NCI-H2081 (cell line): ENCODE measurements at places on chromosomes 12 and 14.

- no peak for DNase-seq
Observed at GRCh38 chr14:72383865-72384264, 451.6 kb downstream of the RGS6 start.

- no peak for DNase-seq
Observed at GRCh38 chr12:131208425-131208824, 254.7 kb downstream of the ADGRD1 start.

- DNase-seq, result no peak
Observed at GRCh38 chr12:91347481-91348214, 165.0 kb upstream of the DCN start.

GRCh38 chr14:50088731-50089130 lies 27.6 kb downstream of the VCPKMT start:
- no peak for DNase-seq

GRCh38 chr14:22972313-22972930 lies 9.9 kb downstream of the AJUBA start:
- DNase-seq, result no peak

GRCh38 chr12:113961921-113962710 lies 4.0 kb downstream of the RBM19 start:
- no peak for DNase-seq

GRCh38 chr12:89547101-89547500 lies 21.3 kb upstream of the POC1B start:
- DNase-seq, result no peak

GRCh38 chr14:75977582-75977943 lies 4.2 kb downstream of the TGFB3 start:
- DNase-seq, result no peak

DNA sequence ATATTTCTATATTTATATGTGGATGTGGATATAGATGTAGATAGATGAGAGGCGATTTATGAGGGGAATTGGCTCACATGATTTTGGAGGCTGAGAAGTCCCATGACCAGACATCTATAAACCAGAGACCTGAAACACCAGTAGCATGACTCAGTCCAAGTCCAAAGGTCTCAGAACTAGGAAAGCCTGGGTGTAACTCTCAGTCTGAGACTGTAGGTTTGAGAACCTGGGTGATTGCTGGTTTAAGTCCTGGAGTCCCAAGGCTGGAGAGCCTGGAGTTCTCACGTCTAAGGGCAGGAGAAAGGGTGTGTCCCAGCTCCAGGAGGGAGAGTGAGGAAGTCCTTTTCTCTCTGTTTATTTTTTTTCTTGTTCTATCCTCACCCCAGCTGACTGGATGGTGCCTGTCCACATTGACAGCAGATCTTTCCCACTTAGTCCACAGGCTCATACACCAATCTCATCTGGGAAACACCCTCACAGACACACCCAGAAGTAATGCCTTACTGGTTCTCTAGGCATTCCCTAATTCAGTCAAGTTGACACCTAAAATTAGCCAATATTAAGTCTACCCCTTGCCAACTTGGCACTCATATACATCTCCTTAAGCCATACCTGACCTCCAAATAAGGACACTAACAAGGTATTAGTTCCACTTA lies 45.4 kb downstream of the EMP1 start:
- peak; percentile 20 for DNase-seq

- DNase-seq, result peak; percentile 68
Observed at GRCh38 chr12:2783936-2784600, 10.7 kb upstream of the FKBP4 start.

- DNase-seq, result no peak
Observed at GRCh38 chr12:57579677-57580465, 11.1 kb upstream of the PIP4K2C start.

DNA sequence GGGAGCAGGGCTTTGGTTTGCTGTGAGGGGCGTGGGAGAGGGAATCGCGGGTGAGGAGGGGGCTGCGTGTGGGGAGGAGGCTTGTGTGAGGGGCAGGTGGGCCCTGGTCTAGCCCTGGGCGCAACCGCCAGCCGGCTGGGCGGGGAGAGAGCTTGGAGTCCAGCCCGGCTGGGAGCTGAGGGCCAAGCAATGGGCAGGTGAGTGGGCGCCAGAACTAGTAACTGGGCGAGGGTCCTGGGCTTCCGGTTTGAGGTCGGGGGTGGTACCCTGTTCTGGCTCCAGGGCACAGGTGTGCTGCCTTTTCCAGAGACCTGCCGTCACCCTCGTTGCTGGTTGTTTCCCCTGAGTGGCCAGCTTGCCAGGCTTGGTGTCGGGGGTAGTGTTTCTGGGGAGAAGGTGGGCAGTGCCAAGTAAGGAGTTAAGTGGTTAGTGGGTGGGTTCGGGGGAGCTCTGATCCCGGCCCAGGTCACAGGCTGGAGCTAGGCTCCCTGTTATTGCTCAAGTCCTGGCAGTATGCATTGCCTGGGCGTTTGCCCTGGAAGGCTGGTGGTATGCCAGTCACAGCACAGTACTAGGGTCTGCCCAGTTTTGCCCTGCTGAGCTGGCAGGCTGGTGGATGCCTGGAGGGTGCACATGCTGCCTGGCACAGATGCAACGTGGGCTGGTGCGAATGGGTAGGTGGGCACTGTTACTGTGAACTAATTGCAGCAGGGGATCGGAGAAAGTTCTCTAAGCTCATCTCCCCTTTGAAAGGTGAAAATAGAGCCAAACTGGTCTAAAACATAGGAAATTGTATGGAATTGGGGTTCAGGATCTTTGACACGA lies 683 bp downstream of the CIPC start:
- DNase-seq, result peak; percentile 34

DNA sequence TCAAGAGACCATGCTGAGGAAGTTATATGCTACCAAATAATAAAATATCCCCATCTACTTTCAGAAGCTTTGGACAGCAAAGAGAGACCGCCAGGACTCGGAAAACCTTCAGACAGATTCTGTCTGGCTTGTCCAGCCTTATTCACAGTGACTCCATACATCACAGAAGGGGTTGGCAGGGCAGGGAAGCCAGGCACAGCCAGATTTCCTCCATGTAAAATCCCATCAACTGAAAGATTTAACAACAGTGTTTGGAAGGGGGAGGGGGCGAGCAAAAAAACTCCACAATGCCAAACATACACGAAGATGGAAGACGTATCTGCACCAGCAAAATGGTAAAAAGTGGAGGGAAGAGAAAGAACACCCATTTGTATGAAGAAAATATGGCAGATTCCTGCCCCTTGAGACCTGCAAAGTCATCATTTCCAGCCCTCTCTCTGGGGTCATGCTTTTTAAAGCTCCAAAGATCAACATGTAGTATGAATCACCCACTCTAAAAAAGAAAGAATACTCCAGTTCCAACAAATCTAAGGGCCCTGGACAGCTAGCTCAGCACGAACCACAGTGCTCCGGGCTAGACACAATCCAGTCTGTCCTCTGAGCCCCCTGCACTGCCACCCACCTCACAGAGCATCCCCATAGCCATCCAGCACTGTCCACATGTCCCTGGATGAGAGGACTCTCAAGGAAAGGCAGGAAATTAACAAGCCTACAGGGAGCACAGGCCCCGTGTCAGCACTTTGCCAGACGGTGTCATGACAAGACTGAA lies 116.4 kb downstream of the DICER1 start:
- no peak for DNase-seq

DNA sequence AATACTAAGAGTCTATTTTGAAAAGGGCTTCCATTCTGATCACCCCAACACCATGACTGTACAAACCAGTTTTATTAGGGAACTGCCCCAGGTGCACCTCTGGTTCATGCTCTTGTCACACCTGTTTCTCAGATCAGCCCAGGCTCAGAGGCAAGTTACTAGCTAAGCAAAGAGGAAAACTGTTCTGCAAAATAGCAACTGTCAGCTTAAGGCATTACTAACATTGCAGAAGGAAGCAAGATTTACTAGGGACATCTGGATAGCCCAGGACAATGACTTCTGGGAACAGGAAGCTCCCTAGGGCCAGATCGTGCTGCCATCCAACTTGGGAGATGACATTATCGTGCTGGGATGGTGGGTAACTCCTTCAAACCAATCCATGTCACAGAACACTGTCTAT lies 30.1 kb downstream of the ANAPC7 start:
- DNase-seq, result no peak

GRCh38 chr14:20327005-20327869 lies 5.8 kb downstream of the CCNB1IP1 start:
- DNase-seq, result peak; percentile 55

GRCh38 chr14:64266239-64266638 lies 27.9 kb downstream of the ESR2 start:
- DNase-seq, result no peak

GRCh38 chr12:68565391-68565903 lies 45.3 kb upstream of the RAP1B start:
- no peak for DNase-seq

GRCh38 chr12:121697093-121697698 lies 15.4 kb upstream of the TMEM120B start:
- peak; percentile 68 for DNase-seq

GRCh38 chr12:1836241-1836803 lies 16.0 kb downstream of the LRTM2 start:
- DNase-seq, result no peak

- peak; percentile 50 for DNase-seq
Observed at GRCh38 chr12:13000925-13001774, 1.1 kb upstream of the HEBP1 start.

DNA sequence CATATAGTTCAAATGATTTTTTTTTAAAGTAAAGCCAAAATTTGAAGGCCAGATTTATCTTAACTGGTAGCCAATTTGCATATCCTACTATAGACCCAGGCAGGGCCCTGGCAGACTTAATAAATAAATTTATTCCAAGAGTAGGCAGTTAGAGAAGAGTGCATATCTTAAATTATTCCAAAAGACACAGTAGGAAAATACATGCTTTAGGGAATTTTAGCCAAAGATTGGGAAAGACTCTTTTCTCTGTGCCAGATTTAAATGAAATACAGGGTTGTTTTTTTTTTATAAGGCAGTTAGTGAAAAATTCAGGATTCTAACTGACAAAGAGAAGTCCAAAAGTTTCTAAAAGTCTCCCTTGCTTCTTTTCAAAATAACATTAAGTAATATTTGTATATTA lies 65.5 kb downstream of the ST8SIA1 start:
- no peak for DNase-seq

- no peak for DNase-seq
Observed at GRCh38 chr12:83121897-83122622, 435.4 kb downstream of the TMTC2 start.

DNA sequence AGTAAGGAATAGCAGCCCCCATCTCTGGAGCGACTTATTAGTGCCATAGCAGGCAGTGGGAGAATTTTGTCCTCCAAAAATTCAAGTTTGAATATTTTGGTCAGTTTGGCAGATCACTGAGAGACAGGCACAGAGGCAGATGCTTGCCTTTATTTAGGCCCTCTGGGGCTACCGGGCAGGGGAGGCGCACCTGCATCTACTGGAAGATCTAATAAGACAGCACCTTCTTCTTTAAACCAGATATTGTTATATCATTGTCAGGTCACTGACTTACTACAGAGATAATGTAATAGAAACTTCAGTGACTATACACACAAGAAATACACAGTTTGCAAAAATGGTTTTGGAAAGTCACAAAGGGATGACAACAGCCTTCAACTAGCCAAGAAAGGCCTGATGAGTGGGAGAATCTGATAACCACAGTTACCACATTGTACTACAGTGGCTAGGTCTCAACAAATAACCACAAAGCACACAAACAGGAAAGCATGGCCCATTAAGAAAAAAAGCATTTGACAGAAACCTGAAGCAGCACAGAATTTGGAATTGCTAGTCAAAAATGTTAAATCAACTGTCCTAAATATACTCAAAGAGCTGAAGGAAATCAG lies 56.8 kb downstream of the CDK17 start:
- DNase-seq, result no peak

DNA sequence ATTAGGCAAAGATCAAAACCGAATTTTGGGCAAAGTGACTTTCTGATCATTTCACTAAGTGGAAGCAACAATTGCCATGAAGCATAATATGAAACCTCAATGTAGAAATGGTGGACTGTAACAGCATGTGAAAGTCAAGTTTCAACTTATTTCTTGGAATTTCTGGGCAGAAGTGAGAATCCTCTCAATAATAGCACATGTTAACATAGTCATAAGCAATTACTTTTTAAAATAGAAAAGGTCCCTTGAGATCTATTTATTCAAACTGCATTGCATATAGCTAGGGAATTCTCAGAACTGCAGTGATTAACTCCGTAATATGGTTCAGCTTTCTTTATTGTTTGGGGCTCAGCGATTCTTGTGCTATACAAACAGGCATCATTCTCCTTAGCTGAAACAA lies 136.7 kb upstream of the ATP2B1 start:
- no peak for DNase-seq

DNA sequence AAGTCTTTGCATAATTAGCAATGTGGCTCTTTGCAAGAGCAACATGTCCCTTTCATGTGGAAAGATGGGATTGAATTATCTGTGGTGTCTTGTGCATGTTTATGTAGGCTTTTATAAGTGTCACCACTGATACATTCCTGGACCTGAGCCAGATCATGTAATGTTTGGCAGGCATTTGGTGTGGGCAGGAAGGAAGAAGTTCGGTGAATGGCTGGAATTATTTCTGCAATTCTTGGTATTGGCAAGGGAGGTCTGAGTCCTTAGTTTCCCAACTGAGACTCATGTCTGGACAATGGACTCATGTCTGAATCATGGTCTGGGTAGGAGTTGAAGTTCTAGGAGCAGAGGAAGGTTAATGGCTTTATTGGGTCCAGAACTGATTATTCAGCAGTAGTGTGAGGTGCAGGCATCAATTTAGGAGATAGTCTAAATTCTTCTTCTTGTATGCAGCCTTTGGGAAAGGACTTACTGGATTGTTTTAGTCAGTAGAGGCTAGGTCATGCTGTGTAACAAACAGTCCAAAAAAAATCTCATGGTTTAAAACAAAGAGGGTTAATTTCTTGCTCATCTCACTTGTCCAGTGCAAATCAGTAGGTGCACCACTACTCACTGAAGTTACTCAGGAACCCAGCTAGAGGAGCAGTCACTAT lies 186.5 kb upstream of the LHX5 start:
- DNase-seq, result no peak

- no peak for DNase-seq
Observed at GRCh38 chr12:40560848-40561247, 131.4 kb upstream of the CNTN1 start.

DNA sequence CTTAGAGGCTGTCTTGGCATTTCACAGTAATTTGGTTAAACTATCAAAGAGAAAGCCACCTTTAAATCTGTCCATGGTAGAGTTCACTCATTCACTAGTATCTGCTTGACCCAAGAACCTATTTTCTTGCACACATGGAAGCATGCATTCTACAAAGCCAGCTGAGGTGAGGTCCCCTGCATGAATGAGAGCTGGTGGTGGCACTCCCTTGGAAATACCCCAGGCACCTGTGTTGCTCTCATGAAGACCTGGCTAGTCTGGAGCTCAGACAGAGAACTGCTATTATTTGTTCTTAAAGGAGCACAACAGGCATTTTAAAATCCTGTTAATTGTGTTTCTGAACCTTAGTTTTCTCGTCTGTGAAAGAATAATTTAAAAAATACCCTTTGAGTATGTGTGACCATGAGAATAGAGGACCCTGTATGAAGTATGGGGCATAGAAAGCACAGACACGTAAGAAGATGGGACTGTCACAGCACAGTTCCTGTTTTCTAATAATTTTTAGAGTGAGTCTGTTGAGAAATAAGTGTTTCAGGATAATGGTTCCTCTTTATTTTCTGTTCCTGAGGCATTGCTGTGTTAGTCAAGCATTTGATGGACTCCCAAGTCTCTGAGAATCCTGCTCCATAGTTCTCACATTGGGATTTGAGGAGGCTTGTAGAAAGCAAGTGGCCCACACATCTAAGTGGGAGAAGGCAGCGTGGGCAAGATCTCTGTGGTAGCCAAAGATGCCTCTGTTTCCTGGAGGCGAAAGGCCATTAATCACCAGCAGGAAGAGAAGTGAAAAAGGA lies 10.9 kb downstream of the RGS6 start:
- DNase-seq, result no peak
